ENCODE measurements at places on chromosomes 16 and 17.

DNA sequence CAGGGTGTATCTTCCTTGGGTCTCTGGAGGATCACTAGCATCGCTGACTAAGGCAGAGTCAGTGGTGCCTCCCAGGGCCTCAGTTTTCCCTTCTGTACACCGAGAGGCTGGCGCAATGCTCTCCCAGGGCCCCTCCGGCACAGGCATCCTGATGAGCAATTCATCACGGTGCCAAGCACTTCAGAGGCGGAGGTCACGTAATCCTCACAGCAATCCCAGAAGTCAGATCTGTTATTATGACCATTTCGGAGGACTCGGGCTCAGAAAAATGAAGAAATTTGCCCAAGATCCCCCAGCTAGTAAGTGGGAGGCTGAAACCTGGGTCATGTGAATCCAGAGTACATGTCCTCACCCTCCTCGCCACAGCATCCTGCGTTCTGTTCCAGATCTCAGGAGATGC lies 46.5 kb downstream of the AIPL1 start:
- no peak for DNase-seq

DNA sequence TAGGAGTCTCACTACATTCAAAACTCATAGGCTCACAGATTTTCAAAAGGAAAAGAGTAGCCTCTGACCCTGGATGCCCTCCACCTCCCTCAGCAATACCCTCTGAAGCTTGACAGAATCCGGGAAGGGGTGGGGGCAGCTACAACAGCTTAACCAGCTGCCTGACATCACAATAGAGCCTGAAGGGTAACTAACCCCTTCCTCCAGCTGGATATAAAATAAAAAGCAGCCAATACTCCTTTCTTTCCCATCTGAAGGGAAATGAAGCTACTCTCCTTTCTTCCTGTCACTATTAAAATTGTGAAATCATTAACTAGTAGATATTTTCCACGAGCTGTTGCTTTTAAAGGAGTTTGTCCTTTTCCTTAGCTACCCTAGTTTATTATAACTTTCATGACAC lies 24.0 kb downstream of the USP31 start:
- DNase-seq, result no peak

- peak; percentile 82 for DNase-seq
These were observed 116.6 kb downstream of the PRKCB start for GRCh38 chr16:23952128-23952970.

DNA sequence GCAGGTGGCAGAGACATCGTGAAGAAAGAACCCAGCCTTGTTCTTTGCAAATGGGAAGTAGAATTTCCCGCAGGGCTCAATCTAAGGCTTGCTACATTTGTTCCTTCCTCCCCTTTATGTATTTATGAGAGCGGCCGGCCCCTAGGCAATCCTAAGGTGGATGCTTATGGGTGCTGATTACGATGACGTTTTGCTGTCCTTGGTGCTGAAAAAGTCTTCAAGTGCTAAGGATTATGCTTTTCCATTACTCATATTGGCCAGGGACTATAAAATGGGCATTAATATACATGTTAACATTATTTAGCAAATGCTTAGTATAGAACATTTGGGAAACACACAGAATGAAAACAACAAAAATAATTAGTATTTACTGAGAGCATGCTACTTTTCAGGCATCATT lies 313.3 kb upstream of the XYLT1 start:
- DNase-seq, result peak; percentile 0

- no peak for DNase-seq
These were observed at the start of gene TVP23A for GRCh38 chr16:10817963-10818941. TVP23A (minus strand) TSS chr16:10818794; CDS start chr16:10818493, 301 bp downstream.

DNA sequence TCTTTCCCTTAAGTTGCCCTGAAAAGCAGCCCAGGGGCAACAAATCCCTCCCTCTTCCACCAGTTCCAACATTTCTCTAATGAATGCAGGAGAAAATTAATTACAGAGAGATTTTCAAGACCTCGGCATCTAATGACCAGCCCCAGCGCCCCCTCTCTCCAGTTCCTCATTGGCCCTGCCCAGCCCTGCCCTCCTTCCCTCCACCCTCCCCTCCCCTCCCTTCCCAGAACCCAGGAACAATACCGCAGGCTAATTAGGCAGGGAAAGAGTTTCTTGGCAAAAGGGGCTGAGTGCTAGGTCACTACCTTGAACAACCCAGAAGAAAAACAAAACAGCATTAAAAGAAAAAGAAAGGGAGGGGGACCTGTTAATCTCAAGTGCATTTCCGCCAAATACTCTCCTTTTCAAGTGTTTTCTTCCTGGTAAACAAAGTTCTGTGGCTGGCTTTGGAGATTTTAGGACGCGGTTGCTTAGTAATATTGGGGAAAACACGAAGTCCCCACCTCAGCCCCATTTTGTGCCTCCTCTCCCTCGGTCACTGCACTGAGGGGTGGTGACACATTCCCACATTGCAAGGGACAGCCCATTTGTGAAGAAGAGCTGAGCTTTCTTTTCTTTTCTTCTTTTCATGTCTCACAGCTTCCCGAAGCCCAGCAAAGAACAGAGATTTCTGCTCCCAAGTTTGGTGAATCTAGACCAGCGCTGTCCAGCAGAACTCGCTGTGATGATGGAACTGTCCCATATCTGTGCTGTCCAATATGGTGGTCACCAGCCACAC lies 215.4 kb downstream of the SOX9 start:
- DNase-seq, result no peak

GRCh38 chr16:81214745-81215166 lies 23.7 kb upstream of the BCO1 start:
- DNase-seq, result no peak

DNA sequence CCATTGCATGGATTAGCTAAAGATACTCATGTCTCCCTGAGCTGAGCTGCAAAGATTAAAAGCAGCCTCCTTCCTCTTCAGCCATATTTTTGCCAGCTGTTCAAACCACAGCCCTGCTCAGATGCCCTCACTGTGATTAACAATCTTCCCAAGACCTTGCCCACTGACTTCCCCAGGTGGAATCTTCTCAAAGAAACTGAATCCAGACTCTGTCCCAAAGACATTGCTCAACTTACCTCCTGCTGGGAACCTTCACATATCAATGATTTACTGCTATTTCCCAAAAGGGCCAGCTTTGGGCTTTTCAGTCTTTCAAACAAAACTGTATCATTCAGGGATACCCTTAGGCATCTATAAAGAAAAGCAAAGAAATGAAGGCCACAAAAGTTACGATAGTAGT lies 9.2 kb downstream of the C17orf67 start:
- no peak for DNase-seq

GRCh38 chr17:2847381-2848333 lies 51.4 kb downstream of the RAP1GAP2 start:
- DNase-seq, result no peak

GRCh38 chr17:17091856-17092756 lies 49.8 kb downstream of the MPRIP start:
- DNase-seq, result no peak

- no peak for DNase-seq
These were observed 88.2 kb upstream of the HAS3 start for GRCh38 chr16:69017036-69017783.

GRCh38 chr16:24234737-24235136 lies 21.4 kb upstream of the CACNG3 start:
- no peak for DNase-seq

GRCh38 chr16:64151990-64152767 lies 969.7 kb downstream of the CDH11 start:
- no peak for DNase-seq

DNA sequence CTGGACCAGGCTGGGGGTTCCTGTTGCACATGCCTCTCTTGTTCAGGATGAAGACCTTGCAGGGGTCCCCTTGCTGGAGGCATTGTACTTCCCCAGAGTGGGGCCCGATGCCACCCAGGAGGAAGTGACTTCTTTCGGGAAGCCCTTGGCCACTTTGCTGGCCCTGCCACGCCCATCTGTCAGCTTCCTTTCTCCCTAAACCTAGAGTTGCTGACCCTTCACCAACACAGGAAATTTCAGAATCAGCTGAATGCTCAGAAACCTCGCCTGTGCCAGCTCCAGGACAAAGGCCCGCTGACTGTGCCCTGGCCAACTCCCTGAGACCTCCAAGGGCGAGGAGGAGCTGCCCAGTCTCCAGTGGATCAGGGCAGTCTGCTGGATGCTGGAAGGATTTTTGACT lies 26.7 kb downstream of the WNT9B start:
- DNase-seq, result no peak

DNA sequence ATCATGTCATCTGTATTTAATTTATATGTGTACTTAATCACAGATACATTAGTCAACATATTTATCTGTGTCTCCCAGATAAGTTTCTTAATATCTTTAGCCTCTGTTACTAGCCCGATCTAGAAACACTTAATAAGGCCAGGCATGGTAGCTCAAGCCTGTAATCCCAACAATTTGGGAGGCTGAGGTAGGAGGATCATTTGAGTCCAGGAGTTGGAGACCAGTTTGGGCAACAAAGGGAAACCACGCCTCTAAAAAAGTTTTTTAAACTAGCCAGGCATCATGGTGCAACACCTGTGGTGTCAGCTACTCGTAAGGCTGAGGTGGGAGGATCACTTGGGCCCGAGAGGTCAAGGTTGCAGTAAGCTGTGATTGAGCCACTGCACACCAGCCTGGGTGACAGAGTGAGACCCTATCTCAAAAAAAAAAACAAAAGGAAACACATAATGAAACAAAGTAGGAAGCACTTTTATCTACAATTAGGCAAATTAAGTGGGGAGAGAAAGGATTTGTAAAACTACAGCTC lies 9.4 kb downstream of the SKA2 start:
- DNase-seq, result no peak

- DNase-seq, result no peak
These were observed 1.5 kb upstream of the PSMD3 start for GRCh38 chr17:39979016-39979670.

GRCh38 chr16:86929057-86929871 lies 350.9 kb downstream of the FOXL1 start:
- no peak for DNase-seq

GRCh38 chr16:22677024-22677830 lies 136.7 kb upstream of the HS3ST2 start:
- DNase-seq, result no peak

- DNase-seq, result no peak
These were observed 5.0 kb downstream of the CYBC1 start for GRCh38 chr17:82445542-82445941.

DNA sequence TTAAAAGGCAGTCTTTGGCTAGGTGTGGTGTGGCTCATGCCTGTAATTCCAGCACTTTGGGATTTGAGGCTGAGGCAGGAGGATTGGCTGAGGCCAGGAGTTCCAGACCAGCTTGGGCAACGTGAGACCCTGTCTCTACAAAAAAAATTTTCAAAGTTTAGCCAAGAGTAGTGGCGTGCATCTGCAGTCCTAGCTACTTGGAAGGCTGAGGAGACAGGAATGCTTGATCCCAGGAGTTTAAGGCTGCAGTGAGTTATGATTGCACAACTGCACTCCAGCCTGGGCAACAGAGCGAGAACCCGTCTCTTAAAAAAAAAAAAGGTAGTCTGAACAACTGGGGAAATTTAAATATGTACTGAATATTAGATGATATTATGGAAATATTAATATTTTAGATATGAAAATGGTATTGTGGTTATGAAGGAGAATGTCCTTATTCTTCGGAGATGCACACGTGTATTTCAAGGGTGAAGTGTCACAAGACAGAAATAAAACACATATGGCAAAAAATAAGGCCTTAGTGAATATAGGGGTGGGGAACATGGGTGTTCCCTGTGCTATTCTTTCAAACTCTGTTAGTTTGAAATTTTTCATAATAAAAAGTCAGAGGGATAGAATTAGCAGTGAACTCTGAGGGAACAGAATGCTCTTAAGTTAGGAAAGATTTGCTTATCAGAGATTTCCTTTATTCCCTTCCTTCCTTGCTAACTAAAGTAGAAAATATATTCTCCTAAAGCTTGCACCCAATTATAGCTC lies 144.7 kb downstream of the CDK5R1 start:
- DNase-seq, result no peak

DNA sequence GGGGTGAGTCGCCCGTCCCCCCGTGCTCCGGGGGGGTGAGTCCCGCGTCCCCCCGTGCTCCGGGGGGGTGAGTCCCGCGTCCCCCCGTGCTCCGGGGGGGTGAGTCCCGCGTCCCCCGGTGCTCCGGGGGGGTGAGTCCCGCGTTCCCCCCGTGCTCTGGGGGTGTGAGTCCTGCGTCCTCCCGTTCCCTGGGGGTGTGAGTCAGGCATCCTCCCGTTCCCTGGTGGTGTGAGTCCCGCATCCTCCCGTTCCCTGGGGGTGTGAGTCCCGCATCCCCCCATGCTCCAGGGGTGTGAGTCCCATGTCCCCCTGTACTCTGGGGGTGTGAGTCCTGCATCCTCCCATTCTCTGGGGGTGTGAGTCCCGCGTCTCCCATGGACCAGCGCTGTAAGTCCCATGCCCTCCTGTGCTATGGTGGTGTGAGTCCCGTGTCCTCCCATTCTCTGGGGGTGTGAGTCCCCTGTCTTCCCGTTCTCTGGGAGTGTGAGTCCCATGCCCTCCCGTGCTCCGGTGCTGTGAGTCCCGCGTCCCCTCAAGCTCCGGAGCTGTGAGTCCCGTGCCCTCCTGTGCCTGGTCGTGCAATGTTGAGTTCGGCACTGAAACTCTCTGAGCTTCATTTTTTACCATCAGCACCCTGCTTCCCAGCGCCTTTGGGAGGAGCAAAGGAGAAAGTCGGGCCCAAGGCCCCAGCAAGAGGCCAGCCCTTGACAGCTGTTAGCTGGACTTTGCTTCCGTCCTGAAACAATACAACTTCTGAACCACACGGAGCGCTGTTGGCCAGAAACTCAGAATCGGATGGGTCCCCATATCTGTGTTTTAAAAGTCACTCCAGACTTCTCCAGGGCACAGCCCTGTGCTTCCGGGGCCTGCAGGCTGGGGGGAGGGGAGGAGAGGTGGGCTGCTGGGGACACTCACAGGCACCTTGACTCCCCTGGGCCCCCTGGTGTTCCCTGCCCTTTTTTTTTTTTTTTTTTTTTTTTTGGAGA lies 11.5 kb upstream of the ZC3H18 start:
- no peak for DNase-seq

DNA sequence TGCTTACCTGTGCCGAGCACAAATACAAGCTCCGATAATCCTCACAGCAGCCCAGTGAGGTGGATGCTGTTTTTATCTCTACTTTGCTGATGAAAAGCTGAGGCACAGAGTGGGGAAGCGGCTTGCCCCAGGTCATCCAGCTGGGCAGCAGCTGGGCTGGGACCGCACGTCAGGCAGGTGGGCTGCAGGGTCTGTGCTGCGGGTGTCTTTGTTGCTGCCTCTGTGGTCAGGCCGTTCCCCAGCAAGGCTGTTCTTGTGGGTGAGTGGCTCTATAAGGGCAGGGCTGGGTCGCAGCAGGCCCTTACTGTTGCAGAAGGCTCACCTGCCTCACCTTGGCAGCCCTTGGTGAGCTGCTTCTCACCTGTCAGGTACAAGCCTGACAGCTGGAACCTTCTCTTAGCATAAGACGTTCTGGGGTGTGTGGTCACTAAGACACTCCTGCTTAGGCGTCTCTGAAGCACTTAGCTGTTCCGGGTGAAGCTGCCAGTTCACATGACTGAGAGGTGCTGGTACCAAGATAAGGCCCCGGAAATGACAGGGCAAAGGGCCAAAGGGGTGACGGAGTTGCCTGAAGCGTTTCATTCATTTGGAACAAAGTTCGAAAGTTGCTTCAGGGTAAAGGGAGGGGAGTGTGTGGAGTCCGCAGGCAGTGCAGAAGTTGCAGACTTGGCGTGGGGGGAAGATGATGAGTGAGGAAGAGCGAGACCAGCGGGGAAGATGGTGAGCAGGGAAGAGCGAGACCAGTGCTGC lies 17.4 kb downstream of the IRF8 start:
- DNase-seq, result no peak

GRCh38 chr16:54135361-54136275 lies 151.0 kb downstream of the IRX3 start:
- no peak for DNase-seq

GRCh38 chr16:87560428-87561199 lies 41.7 kb upstream of the JPH3 start:
- DNase-seq, result no peak
